CD4-positive, alpha-beta T cell treated with Interleukin-4 for 1 hour (primary cell): ENCODE measurements at places on chromosomes 5 and 9.
A peak's percentile ranks its signal among the peaks of the same experiment; 100 is the strongest.

GRCh38 chr5:127839072-127839471, 135.9 kb downstream of the CCDC192 start:
- DNase-seq = no peak

- peak; percentile 1 for DNase-seq
These were observed 163.2 kb downstream of the LPAR1 start for GRCh38 chr9:110874963-110875674.

DNA sequence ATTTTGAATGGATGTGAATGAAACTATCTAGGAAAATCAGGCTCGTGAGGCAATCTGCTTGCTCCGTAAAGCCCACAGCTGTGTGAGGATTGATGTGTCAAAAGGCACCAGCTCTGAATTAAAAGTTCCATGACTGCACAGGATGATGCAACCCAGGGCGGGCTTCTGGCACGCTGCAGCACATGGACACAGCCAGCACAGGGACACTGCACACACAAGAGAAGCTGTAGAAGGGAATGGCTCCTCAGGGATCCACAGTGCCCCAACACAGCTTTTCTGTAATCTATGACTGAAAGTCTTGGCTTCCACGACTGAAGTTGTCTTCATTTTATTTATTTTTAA, 151.0 kb downstream of the GCNT1 start:
- peak; percentile 15 for DNase-seq

- DNase-seq = peak; percentile 70
These were observed 6.9 kb upstream of the TPM2 start for GRCh38 chr9:35696520-35697215.

GRCh38 chr9:92098638-92099037, 16.6 kb downstream of the SPTLC1 start:
- no peak for DNase-seq

GRCh38 chr9:93009337-93010015, 49.0 kb upstream of the SUSD3 start:
- DNase-seq = no peak

- no peak for DNase-seq
These were observed 445.4 kb upstream of the ITGA1 start for GRCh38 chr5:52342361-52342760.

DNA sequence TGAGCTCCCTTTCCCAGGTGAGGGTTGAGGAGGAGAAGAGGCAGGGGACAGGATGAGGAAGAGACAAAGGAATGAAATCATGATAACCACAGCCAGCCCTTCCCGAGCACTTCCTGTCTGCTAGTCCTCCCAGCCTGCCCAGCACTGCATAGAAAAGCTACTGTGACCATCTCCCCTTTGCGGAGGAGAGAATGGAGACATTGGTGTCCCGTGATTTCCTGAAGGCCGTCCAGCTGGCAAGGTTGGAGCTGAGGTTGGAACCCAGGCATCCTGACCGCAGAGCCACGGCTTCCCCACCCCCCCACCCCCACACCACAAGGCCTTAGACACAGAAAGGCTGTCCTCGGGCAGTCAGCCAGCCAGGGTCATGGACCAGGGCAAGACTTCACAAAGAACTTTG, 131.1 kb upstream of the ICE1 start:
- no peak for DNase-seq

- DNase-seq = no peak
These were observed 13.8 kb downstream of the UGCG start for GRCh38 chr9:111910428-111910827.

- peak; percentile 45 for DNase-seq
These were observed 644 bp downstream of the BRD3 start for GRCh38 chr9:134066913-134067851.

- DNase-seq = peak; percentile 23
These were observed 91.8 kb upstream of the DAPK1 start for GRCh38 chr9:87405677-87406542.

- DNase-seq = no peak
These were observed 1278.7 kb downstream of the CDH12 start for GRCh38 chr5:21574438-21574837.

GRCh38 chr9:7375013-7375511, 424.5 kb downstream of the DMAC1 start:
- DNase-seq = no peak

DNA sequence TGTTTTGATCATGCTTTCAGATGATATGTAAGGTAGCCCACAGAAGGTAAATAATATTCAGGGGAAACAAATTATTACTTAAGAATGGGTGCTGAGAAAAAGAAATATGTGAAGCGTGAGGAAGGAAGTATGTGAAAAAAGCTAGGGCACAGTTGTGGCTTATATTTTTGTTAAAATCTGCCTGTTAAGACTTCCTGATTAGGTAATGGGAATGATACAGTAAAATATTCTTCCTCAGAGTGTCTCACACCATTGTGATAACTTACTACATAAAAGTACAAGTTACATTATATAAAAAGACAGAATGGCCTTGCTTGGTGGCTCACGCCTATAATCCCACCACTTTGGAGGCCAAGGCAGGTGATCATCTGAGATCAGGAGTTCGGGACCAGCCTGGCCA, 18.7 kb upstream of the PARP8 start:
- DNase-seq = no peak

- no peak for DNase-seq
These were observed 125.0 kb upstream of the STC2 start for GRCh38 chr5:173453167-173453566.

GRCh38 chr9:28841775-28842174, 1268.5 kb upstream of the C9orf72 start:
- DNase-seq = no peak

DNA sequence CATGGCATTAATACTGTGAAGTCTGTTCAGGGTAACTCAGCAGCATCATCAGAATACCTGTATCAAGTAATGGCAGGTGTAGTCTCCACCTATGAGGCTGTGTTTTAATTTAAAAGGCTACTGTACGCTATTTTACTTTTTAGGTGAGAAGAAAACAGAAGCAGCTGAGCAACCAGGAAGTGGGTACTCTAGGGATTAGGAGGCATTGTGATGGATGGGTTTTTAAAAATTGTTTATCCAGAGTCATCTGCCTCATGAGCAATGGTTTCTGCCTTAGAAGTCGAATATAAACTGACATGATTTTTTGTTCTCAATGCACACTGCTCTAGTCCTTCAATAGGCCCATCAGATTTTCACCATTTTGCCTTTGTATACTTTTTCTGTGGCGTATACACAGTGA, 42.6 kb downstream of the PSIP1 start:
- no peak for DNase-seq

- no peak for DNase-seq
These were observed 207.7 kb downstream of the MEF2C start for GRCh38 chr5:88675168-88675707.

DNA sequence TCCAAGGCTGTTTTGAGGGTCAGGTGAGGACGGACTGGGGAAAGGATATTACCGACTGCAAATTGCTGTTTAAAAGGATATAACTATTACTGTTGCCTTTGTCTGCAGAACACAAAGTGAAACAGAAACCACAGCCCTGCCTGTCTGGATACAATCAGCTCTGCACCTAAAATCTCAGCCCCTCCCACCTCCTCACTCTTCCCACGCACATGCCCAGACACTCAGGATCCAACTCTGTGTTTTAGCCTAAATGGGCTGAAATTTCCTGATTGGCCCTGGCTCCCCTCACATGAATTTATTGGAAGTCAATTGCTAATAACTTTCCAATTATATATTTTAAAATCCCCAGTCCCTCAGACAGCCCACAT, 176.3 kb upstream of the PPP1R26 start:
- no peak for DNase-seq

DNA sequence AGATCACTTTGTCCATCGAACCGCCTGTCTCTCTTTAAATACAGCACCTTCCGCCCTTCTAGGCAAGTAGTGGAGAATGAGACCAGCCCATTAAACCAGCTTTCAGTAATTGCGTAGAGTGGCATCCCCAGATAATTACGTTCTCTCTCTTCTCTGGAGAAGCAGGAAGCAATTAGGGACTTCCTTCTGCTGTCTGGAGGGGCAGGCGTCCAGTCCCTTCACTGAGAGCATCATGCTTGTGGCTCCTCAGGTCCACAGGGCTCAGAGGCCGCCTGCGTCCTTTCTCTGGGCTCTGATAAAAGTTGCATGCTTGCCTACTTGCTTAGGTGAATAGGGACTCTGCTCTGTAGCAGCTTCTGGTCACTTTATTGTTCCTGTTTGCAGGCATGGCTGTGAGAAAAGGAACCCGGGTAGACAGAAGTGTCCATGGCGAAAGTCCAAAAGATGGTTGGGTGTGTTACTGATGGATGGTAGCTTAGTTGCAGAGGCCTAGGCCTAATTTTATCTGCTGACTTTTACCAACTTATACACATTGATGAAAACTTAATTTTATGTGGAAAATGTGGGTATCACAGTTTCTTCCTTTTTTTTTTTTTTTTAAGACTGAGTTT, 299.1 kb upstream of the PANK3 start:
- no peak for DNase-seq

DNA sequence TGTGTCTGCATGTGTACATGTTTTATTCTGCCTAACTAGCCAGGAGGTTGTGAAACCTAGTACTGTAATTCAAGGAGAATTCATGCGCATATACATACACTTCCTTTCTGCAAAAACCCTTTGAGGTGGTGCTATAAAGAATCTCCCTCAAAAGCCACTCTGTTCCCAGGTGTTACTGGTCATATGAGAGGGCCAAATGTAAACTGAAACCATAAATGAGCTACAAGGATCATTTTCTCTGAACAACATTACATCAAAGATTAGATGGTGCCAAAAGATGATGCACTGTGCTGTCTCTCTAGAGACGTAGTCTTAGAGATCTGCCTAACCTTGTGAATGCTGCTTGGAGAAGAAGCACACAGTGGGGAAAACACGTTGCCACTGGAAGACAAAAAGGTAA, 15.7 kb downstream of the NREP start:
- DNase-seq = no peak

DNA sequence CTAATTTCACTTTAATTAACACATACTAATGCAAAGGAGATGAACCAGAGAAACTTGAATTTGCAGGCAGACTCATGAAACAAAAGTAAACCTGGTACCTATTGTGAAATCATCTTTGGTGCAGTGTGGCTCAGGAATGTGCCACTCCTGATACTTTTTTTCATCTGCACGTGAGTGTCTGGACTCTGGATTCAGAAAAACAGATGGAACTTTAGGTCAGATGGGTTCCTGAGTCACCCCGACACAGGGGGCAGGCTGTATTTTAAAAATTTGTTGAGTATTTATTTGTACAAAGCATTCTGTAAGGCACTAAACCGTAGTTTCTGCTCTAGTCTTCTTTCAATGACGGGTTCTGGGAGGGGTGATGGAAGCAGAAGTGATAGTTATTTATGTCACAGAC, 52.2 kb upstream of the TUT7 start:
- DNase-seq = no peak

DNA sequence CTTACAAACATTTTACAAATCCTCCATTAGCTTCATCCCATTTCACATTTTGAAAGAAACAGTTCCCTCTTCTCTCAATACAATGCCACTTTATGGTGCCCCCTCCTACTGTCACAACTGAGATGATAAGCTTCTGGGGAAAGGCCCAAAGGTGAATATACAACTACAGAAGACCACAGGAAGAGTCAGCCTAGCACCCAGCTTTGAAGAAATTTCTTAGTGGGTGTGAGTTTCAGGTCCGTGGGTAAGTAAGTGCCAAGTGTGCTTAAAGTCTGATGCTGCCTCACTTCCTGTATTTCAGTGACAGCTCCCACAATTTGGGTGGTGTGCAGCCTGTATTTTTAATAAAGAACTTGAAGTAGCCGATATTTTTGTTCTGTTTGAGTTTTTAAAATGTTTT, 68.1 kb downstream of the ARHGEF28 start:
- peak; percentile 43 for DNase-seq

DNA sequence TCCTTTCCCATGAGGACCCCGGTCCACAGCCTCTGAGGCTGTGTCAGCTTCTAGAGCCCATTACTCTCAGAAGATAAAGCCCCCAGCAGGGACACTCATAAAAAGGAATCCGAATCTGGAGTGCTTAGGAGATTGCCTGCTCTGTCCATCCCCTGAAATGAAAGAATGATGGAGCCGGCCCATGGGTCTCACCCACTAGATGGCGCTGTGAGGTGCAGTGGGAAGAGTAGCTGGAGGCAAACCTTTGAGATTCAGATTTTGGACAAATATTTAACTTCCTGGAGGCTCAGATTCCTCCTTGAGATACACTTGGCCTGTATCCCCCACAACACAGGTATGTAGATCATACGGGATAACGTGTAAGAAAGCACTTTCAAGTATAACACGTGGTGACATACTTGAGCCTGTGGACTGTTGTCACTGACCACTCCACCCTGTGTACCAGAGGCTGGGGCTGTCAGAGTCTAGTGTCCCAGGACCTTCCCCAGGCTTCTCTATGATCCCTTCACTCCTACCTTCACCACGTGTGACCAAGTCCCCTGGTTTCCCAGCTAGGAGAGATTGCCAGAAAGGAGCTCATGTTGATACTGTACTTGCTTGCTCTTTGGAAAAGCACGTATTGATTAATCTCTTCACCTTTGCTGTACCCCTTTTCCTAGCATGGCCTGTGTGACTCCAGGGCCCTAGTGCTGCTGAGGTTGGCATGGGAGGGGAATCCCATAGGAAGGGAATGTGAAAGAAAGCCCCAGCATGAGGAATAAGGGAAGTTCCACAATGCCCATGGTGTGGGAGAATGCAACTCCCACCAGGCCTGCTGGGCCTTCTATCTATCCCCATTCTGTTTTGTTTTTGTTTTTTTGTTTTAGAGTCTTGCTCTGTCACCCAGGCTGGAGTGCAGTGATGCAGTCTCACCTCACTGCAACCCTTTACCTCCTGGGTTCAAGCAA, 32.1 kb downstream of the TRMO start:
- peak; percentile 53 for DNase-seq

DNA sequence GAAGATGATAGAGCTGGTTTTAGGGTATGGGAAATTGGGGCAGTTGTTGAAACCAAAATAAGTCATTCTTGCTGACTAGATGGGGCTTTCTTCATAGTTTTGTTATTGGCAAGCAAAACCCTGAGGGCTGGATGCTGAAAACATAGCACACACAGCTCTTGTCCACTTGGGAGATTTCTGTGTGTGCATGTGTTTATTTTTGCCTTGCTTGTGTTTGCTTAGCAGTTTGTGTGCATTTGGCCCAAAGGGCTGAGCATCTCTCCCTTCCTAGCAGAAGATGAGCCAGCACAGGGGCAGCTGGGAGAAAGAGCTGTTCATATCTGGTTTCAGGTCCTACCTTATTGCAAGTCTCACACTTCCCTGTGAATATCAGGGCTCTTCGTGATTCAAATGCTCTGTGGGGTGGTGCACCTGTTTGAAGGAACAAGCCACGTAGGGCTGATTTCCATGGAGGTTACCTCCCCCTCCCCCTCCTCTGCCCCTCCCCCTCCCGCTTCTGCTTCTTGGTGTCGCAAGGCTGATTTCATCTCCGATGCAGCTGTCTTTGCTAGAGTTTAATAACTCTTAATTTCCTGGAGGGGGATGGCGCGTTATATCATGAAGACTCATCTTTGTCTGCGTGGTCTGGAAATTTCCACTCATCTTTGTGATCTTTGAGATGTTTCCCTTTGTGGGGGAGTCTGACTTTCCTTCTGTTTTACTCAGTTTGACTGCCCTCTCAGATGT, 296.5 kb downstream of the ARHGAP26 start:
- peak; percentile 17 for DNase-seq

DNA sequence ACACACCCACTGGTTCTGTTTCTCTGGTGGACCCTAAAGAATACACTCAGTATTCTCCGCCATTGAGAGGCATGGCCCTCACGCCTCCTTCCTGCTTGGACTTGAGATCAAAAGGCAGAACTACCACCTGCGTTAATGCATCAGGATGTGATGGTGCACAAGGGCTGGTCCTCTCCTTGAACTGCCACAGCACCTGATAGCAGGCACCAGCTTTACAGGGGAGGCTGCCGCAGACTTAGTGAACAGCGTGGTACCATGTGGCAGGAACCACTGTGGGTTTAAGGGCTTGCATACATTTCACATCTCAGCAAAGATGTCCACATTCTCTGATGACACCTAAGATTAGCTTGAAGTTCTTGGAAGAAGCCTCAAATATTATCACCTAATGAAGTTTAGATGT, 208.7 kb downstream of the GADD45G start:
- no peak for DNase-seq
